Metanephros (tissue), 2 donors: ENCODE measurements at places on chromosomes 11 and 22. TPM values are rescaled to one million over a fixed set of nuclear protein-coding genes. Genes with fewer than 3 reads are reported as not detected.

Gene FAM227A
- 9.8 TPM for total RNA-seq

Gene PRR5L
- 30.7 TPM for total RNA-seq

Gene DRICH1
- total RNA-seq: 1.2 TPM

Gene LGALS1
- total RNA-seq: 895 TPM

Gene SLC15A3
- total RNA-seq: 21.6 TPM

Gene C22orf23
- total RNA-seq: 0.64 TPM

Gene TOP3B
- 39.1 TPM for total RNA-seq

Gene HMOX1
- total RNA-seq: 28.5 TPM

Gene RNASEH2C
- total RNA-seq: 35.3 TPM

Gene MDK
- 288 TPM for total RNA-seq

Gene FJX1
- total RNA-seq: 16.4 TPM

Gene MRGPRX3
- total RNA-seq: not detected

Gene IGSF9B
- 6.8 TPM for total RNA-seq

Gene UFD1
- 29.4 TPM for total RNA-seq

Gene FADD
- total RNA-seq: 23.0 TPM

Gene PHOX2A
- total RNA-seq: not detected

Gene ACRV1
- not detected for total RNA-seq

Gene PITPNB
- total RNA-seq: 39.3 TPM

Gene ARHGAP20
- total RNA-seq: 4.0 TPM

Gene P2RY2
- total RNA-seq: 6.0 TPM

Gene BBOX1
- total RNA-seq: 12.7 TPM
